ENCODE measurements at places on chromosomes 2 and 18.

DNA sequence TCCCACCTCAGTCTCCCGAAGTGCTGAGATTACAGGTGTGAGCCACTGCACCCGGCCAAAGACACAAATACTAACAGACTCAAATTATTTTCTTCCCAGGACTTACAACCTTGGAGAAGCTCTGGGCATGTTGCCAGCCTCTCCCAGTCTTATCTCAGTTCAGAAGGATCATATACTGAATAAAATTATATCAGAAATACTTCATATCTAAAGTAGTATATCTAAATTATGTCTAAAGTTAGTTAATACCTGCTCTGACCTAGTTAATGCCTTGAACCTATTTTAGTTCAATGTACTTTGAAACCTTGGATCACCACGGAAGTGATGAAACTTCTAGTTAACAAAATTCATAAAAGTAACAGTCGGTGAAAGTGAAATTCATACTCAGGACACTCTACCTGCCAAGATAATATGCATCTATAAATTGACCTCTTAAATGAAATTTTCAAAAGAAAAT, 34.4 kb upstream of the CYBRD1 start:
- DNase-seq, result no peak

DNA sequence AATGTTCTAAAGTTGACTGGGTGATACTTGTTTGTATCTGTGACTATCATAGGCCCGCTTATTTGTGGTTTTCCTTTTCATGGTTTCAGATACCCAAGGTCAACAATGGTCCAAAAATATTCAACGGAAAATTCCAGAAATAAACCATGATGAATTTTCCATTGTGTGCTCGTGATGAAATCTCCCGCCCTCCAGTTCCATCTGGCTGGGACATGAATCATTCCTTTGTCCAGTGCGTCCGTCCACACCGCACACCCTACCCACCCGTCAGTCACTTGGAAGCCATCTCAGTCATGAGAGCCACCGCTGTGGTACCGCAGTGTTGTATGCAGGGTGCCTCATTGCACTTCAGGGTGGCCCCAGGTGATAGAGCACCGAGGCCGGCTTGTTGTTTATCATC, 268.2 kb upstream of the PXDN start:
- no peak for DNase-seq

DNA sequence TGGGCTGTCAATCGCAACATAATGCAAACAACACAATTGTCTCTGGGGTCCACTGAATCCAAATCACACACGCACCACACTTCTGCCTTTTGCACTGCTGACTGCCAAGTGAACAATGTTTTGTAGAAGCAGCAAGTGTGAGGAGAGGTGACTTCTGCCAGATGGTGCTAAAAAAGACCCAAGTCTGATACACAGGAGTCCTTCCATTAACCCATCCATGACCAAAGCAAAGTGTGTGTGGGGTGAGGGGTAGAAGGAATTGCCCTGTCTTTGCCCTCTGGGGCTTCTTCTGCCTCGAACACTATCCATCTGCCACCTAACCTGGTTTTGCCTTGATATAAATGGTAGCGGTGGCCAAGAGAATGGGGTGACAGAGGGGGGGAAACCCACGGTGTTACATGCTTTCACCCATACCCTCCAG, 50.0 kb downstream of the C2orf42 start:
- no peak for DNase-seq

GRCh38 chr18:78790960-78791359, 188.7 kb upstream of the SALL3 start:
- DNase-seq, result no peak

- DNase-seq, result no peak
Observed at GRCh38 chr2:39697454-39697853, 31.7 kb downstream of the TMEM178A start.

GRCh38 chr2:12240206-12240605, 476.5 kb upstream of the TRIB2 start:
- no peak for DNase-seq

DNA sequence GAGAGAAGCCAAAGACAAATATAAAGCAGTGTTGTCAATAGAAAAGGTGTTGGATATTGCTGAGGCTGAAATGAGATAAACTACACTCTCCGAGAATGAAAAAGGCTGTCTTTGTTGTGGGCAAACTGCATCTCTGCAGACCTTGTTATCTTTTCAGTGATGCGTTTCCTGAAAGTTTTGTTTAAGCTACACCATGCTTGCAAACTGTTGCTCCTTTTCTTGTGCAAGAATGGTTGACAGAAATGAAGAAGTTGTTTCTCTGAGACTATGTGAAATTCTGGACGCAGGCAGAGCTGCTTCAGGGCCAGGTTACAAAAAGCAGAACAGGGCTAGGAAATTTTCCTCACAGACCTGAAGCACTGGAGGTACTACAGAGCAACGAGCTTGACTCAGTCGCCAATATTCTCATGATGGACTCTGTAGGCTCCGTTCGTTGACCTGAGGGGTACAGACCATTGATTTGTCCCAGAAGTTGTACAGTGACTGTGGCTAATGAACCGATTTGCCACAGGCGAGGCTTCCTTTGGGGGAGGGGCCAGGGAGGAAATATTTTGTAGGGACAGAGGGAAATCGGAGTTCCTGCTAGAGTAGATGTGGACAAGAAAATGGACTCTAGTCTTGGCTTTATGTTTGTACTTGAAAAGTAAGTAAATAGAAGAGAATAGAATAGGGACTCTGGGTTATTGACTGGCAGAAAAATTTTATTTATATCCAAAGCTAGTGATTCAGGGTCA, 3.5 kb upstream of the ATL2 start:
- DNase-seq, result no peak

GRCh38 chr2:170739507-170740046, 24.4 kb downstream of the SP5 start:
- DNase-seq, result no peak

DNA sequence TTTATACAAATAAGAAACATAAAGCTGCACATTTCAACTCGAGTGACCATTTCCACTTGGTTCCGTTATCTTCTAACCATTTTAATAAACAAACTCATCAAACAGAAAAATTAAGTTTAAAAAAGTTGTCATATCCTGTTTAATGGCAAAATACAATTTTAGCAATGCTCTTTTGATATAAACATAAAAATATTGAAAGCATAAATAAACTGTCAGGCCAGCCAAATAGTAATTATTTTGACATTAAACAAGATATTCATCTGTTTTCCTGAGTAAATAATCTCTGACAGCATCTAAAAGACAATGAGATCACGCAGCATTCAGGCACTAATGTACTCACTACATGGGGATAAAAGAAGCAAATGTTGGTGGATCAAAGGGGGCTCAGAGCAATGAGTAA, 145.3 kb upstream of the ATP5MC3 start:
- DNase-seq, result no peak

DNA sequence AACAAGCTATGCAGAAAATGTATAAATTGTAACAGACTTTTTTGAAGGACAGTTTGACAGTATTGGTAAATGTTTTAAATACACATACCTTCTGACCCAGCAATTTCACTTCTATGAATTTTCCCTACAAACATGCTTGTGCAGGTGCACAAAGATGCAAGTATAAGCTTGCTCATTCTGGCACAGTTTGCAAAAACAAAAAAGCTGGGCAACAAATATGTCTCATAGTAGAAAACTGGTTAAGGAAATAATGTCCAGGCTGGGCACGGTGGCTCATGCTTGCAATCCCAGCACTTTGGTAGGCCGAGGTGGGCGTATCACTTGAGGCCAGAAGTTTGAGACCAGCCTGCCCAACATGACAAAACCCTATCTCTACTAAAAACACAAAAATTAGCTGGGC, 96.9 kb upstream of the NEDD4L start:
- DNase-seq, result no peak

- DNase-seq, result no peak
Observed at GRCh38 chr18:29003194-29003593, 826.3 kb upstream of the CDH2 start.

DNA sequence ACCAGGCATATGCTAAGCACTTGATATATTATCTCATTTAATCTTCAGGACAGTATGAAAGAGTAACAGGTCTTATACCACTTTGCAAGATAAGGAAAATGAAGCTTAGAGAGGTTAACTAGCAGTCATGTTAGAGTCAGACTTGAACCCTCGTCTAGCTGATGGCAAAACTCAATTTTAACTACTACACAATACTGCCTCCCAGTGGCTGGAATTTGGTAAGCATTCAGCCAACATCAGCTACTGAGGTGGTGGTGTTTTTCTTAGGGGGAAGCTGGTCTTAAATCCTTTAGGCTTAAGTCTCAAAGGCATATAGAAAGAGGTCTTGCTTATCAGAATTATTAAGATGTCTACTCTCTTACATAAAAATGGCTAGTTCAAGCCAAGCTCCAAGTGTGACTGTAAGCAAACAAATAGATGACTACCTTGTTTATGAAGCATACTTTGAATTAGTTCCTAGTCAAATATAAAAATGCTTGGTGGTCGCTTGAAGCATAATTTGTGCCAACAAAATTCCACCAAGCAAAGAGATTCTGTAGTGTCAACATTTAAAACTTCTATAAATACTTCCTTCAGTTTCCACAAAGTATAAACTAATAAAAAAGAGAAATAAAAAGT, 325.4 kb upstream of the FIGN start:
- DNase-seq, result peak; percentile 11

DNA sequence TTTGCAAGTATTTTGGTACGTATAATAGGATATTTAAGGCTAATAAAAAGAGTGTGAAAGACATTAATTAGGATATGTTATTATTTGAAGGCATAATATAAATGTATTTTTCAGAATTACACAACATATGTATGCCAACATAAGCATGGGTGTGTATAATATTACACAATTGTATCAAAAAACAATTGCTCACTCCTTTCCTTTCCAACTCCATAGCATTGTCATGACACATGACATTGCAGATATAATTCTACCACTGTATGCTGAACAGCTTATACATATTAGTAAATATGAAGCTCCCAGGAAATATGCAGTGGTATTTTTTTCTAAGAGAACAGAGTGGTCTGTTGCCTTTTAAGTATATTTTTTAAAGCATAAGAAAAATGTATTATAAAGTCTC, 593.1 kb downstream of the TMX3 start:
- no peak for DNase-seq

- DNase-seq, result no peak
Observed at GRCh38 chr2:231280846-231281245, 82.4 kb downstream of the ARMC9 start.

GRCh38 chr2:191249156-191249813, 4.1 kb downstream of the MYO1B start:
- DNase-seq, result no peak

- no peak for DNase-seq
Observed at GRCh38 chr2:106270471-106270891, 76.4 kb upstream of the UXS1 start.

DNA sequence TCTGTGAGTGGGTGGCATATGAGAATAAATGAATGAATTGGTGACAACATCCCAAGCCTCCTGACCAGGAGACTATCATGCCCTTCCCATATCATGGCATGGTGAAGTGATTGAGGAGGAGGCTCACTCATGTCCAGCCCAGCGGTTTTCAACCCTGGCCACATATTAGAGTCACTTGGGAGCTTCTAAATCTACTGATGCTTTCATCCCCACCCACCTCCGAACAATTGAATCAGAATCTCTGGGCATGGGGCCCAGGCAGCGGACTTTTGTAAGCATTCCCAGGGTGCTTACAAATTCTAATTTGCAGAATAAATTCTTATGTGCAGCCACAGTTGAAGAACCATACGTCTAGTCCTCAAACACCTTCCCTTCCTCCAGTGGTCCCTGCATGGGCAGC, 81.7 kb upstream of the SEC11C start:
- no peak for DNase-seq

DNA sequence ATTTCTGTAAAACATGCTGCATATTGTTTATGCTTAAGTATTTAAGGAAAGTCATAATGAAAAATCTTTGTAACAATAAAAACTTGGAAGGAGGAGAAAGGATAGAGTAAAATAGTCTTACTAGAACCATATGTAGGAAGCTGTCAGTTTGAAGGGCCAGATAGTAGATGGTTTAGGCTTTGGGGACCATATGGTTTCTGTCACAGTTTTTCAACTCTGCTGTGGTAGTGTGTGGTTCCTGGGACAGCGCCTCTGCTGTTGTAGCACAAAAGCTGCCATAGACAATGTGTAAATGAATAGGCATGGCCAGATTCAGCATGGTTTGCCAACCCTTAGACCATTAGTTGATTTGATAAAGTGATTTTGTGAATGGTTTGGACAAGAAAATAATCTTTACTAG, 75.5 kb downstream of the SLC39A10 start:
- DNase-seq, result no peak

GRCh38 chr2:98935777-98936352, at the start of gene CRACDL:
TSS of gene CRACDL (minus strand) at chr2:98936225. CDS start at chr2:98846800, 89,425 bp downstream.
- no peak for DNase-seq

- DNase-seq, result no peak
Observed at GRCh38 chr2:179694963-179695362, 166.4 kb downstream of the ZNF385B start.

DNA sequence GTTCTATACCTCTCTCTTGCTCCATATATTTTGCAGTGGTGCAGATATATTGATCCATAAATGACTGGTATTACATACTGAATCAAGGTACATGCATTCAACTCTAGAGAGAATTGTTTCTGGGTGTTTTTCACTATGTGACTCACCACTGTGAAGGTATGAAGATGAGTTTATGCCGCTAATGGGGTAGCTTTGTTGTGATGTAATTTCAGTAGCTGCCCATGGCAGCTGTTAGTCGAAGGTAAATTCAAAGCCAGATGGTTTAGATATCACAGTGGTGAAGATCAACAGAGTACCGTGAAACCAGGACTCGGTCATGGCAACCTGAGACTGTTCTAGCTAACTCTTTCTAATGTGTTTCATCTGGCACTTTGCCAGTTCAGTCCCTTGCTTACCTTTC, 50.4 kb downstream of the PKP4 start:
- no peak for DNase-seq

- no peak for DNase-seq
Observed at GRCh38 chr2:204346906-204347305, 198.4 kb upstream of the PARD3B start.

Data from caudate nucleus (tissue), 63 donors.